KBM-7 (cell line): ENCODE measurements at places on chromosomes 1 and 21.

- DNase-seq = no peak
These were observed 306.8 kb upstream of the FMN2 start for GRCh38 chr1:239784896-239785295.

DNA sequence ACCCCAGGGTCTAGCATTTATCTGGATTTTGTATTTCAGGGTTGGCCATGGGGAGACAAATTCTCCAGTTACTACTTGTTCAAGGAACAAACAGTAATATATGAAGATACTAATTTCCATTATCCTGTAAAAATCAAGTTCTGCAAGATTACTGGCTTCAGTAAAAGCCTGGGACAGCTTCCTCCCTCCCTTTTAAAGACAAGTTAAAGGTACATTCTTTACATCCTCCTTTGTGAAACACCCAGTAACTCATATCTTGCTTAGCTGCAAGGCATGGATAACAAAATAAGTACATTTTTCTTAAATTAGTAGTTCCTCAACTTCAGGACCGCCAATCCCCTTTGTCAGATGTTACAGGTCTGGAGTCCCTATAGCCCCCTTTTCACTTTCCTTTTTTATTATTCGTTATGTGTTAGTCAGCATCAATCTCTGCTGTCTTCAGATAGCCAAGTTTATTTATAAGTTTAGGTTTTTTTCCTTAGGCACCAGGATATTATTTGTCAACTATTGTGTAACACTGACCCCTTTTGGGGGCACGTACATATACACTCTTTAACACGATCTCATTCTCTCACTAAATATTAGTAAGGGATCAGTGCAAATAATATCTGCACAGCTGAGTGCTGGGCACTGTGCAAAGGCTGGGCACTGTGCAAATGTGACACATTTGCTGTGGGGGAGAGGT lies 9.8 kb downstream of the ERRFI1 start:
- no peak for DNase-seq

DNA sequence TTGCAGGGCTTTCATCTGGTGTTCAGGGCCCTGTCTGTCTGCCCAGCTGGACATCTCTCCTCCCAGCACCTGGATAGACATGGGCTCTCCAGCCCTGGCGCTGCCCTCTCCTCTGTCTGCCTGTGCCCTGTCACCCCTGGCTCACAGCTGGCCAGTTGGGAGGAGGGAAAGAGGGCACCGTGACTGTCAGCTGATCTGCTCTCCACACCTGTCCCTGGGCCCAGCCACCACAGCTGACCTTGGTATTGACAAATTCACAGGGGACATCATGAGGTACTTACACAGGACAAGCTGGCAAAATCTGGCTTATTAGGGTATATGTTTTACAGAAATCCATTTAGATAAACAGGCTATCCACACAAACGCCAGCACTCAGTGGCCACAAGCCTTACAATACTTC lies 8.3 kb downstream of the TNR start:
- DNase-seq = no peak

DNA sequence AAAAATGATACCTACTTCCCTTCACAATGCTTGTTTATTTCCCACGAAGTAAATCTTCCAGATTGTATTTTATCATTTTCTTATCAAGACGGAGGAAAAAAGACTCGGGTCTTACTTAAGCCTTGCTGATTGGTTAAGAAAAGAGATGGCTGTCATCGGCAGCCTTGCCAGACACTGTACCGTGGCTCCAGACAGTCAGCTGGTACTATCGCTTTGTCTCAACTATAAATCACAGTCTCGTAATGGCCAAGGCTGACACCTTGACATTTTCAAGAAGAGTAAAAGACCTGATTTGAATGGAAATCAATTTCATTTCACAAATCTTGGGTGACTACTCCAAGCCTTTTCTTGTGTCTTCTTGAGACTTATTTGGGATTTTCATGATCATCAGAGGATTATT lies 868.0 kb downstream of the USP25 start:
- no peak for DNase-seq

GRCh38 chr1:106568201-106568974 lies 488.1 kb upstream of the PRMT6 start:
- peak; percentile 10 for DNase-seq

GRCh38 chr1:212650228-212650627 lies 41.7 kb downstream of the ATF3 start:
- no peak for DNase-seq

- DNase-seq = no peak
These were observed 22.6 kb downstream of the TMEM51 start for GRCh38 chr1:15176120-15176519.

DNA sequence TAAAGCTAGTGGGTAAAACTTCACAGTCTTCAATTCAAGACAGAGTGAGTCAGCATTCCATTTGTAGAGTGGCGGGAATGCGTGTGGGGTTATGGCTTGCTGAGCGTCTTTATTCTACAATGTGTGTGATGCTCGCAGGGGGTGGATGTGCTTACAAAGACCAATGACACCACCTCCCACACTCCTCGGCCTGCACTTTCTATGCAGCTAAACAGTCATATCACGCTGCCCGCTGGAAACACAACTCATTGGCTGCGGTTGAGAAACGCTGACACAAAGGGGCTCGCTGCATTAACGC lies 298.5 kb downstream of the PCP4 start:
- DNase-seq = no peak

DNA sequence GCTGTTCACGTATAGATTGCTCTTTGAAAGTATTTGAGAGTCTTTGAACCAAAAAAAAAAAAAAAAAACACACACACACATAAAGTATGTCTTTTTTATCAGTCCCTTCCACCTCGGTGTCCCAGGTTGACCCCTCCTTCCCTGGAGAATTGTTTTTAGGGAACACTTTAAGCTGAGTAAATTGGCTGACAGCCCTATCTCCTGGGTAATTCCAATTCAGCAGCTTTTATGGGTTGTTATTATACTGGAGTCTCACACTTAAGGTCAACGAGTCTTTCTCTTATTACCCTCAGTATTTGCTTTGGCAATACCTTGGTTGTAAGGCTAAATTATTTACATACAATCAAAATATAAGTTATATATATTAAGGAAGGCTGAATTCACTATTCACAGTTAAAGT lies 69.4 kb downstream of the SLC30A10 start:
- no peak for DNase-seq

- no peak for DNase-seq
These were observed 16.6 kb downstream of the SLC9A1 start for GRCh38 chr1:27138368-27138767.

GRCh38 chr1:205670150-205670446 lies 10.2 kb downstream of the SLC45A3 start:
- DNase-seq = no peak

DNA sequence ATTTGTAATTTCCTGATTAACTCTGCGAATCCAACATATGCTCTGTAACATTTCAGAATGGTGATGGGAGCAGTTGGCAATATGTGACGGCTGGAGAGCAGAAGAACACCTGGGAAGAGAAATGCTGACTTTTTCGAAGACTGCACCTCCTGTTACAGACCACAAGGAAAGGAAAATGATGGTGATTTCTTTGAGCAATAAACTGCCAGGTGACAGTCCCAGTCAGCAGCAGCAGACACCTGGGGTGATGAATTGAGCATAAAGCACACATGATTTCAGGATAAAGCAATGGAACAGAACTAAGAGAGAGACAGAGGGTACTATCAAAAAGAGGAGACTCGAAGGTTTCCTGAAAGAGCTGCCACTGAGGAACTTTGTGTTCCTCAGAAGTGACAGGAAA lies 528.6 kb downstream of the NEGR1 start:
- DNase-seq = no peak

DNA sequence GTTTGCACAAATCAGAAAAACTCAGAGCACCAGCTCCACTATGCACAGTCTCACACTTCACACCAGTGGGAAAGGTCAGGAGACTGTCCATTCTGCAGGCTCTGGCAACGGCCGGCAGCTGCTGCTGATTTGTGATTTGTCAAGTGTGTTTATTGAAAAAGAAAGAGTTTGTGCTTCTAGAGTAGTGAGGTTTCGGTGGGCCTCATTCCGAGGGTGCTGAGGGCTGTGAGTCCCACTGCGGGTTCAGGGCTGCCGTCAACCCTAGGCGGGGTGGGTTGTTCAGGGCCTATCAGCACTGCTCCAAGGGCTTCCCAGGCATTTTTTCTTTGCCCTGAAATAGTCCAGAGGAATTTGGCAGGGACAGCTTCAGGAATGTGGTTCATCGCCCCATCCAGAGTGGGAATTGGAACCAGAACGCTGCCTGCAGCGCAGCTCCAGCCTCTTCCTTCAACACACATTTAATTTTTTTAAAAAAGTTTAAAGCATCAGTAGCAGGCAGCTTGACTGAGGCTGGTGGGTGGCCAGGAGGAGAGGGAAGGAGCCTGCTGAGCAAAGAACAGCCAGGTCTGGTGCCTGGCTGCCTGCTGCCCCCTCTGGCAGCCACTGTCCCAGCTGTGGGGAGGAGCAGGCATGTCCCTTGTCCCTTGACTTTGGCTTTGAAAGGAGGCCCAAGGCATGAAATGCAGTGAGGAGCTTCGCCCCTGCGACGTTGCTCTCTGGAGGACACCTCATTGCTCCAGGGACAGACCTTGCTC lies 19.7 kb downstream of the STUM start:
- peak; percentile 12 for DNase-seq

DNA sequence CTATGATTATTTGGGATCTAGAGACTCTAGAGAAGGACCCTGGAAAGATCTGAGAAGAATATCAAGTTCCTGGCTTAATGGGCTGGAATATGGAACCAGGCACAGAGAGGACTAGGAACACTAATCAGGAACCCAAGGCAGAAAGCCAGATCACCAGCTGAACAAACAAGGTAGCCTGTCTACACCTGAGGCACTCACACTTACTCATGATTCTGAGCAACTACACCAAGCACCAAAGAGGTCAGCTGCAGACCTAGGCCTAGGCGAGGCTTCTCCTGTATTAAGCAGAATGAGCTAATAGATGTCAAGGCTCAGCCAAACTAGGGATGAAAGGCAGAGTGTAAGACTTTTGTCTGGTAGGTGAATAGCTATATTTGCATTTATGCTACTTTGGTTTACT lies 368.1 kb downstream of the LTN1 start:
- DNase-seq = no peak

GRCh38 chr1:93779540-93780165 lies 98.0 kb upstream of the BCAR3 start:
- no peak for DNase-seq

- no peak for DNase-seq
These were observed 9.6 kb upstream of the POFUT2 start for GRCh38 chr21:45297329-45297728.
